Activated T-helper 1 cell treated with Interleukin-2 at 50 U/mL for 16 hours (primary cell): ENCODE measurements at places on chromosomes 2 and 18.

- DNase-seq: no peak
Observed at GRCh38 chr18:3051718-3052410, 38.9 kb upstream of the LPIN2 start.

DNA sequence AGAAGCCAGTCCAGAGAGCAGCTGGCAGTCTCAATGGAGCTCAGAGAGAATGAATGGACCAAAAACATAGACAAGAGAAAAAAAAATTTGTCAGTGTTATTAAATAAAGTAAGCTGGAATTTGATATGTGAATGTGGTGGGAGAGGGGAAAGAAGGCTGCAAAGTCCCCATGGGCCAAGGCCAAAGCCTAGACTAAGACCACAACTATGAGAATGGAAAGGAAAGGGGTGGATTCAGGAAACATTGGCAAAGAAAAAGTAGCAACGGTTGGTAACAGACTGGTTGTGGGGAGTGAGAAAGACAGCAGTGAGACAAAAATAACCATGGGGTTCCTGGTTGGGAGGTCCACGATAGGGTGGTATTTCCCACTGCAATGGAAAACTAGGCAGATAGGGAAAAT lies 47.0 kb downstream of the ZEB2 start:
- no peak for DNase-seq

DNA sequence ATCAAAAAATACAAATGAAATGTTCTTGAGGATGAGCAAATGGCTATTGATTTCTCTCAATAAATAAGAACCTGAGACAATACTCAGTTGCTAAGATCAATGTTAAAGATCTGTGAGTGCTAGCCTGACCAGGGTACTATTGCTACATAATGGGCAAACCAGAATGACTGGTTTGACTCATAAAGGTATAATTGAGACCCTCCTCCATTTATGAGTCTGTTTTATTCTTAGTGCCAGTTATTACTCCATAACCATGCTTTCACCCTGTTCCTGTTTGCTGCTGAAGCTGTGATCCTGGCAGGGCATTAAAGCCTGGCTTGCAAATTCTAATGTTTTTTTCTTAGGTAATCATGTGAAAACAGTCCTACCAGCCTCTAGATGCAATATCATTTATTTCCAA lies 56.6 kb upstream of the PPM1B start:
- DNase-seq: no peak

GRCh38 chr2:191522478-191523120 lies 155.3 kb upstream of the NABP1 start:
- no peak for DNase-seq

- no peak for DNase-seq
Observed at GRCh38 chr2:8710951-8711350, 29.1 kb downstream of the ID2 start.

DNA sequence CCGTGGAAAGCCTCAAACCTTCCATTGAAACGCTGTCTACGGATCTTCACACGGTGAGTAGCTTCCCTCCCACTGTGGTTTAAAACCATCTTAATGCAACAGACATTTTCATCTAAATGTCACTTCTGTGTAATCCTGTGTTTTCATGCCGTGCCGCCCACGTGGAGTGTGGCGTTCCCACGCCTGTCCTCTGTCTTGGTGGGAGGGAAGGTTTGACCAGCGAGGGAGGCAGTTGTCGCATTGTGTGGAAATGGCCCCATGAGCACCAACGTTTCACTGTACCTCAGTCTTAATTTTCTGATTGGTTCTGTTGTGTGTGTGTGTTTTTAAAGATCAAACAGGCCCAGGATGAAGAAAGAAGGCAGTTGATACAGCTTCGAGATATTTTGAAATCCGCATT lies 88.6 kb downstream of the ITGB1BP1 start:
- DNase-seq: no peak

GRCh38 chr2:112835061-112835501 lies 1.5 kb downstream of the IL1B start:
- no peak for DNase-seq

DNA sequence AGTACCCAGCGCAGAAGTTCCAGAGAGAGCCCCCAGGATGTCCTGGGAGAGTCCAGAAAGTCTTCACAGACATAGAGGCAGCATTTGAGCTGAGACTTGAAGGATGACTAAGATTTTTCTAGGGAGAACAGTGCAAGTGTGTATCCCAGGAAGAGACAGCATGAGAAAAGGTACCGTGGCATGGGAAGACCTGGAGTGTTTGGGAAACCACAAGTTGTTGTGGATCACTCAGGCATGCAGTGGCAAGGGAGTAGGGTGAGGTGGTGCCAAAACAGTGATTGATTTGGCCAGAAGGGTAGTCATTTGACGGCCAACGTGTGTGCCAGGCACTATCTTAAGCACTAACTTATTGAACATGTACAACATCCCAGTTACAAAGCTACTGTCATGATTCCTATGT lies 24.5 kb upstream of the KCNK3 start:
- no peak for DNase-seq

GRCh38 chr2:145501920-145502319 lies 982.0 kb upstream of the ZEB2 start:
- DNase-seq: no peak

DNA sequence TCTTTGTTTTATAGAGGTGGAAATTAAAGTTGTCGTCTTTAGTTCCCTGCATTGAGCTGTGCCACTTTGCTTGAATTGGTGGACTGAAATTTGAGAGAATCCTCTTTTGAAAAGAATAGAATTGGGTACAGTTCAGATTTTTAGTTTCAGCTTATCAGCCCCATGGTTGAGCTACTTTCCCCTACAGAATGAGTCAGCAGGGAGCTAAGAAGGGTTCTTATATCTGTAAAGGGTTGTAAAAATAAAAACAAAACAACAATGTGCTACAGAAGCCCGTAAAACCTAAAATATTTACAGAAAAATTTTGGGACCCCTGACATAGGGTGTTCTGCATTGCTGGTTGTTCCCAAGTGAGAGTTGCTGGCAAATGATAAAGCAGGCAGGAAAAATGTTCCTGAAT lies 12.6 kb downstream of the SLC20A1 start:
- no peak for DNase-seq

DNA sequence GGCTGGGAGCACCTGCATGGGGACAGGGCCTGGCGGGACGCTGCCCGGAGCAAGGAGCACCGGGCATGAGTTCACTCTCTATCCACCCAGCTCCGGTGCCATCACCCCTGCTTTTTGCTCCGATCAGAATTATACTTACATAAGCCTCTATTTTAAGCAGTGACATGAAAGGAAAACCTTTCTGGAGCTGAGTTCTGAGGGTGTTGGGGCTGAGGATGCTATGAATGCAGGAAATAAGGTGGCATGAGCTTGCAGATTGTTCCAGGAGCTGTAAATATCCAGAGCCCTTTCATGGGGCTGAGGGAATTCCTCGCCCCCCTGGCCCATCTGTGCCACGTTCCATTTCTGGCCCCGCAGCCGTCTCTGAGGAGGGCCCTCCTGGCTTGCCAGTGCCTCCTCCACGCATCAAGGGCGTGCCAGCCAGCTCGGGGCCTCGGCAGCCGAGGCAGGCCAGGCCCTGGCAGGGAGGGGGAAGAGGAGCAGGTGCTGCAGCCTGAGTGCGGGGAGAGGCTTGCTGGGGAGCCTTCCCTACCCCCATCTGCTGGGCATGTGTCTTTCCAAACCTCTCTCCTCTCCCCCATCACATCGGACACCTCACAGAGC lies 91.7 kb upstream of the MCFD2 start:
- no peak for DNase-seq

- DNase-seq: no peak
Observed at GRCh38 chr2:180366481-180366880, 359.4 kb upstream of the CWC22 start.

GRCh38 chr18:29586210-29586609 lies 1409.3 kb upstream of the CDH2 start:
- DNase-seq: no peak
